ENCODE measurements at places on chromosomes 2 and 18.

GRCh38 chr2:217279556-217279955 is 419.7 kb upstream of the TNP1 start:
- no peak for DNase-seq

DNA sequence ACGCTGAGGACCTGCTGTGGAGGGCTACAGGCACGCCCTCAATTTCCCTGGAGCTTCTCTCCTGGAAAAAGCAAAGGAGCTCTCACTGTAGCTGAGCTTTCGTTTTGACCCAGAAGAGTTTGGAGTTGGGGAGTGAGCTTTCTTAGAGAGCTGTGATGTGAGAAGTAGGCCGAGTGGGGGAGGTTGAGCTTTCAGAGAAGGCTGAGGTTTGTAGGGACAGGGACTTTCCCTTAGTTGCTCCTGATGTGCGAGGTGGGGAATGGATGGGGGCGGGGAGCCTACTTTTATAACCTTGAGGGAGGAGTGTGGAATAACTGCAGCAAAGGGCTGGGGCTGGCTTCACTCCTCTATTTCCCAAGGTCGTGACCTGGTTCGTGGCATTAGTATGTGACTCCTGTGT is 47.1 kb downstream of the ZNF532 start:
- DNase-seq, result no peak

GRCh38 chr2:202824901-202825300 is 46.7 kb downstream of the ICA1L start:
- DNase-seq, result no peak

- DNase-seq, result no peak
These were observed 38.3 kb upstream of the GREB1L start for GRCh38 chr18:21203542-21204241.

DNA sequence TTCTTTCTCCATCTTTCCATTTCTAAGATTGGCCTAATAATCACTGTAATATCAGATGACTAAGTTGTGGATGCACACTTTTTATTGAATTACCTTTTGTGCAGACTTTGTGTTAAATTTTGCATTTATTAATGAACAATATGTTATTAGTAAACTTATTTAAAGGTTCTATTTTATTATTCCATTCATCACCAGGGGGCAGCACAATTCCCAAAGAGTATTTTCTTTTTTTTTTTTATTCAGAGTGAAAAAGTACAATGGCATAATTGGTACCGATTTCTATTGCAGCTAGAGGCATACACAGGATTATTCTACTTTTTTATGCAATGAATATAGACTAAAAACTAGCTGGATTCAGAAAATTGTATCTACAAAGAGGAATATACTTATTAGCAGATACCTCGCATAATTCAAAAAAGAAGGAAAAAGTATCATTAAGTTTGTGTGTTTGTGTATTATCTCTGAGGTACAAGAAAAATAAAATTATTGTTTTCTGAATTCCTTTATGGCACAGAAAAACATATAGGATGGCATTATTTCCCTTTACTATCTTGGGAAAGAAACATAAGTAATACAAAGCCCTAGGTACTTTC is 390.6 kb downstream of the ERBB4 start:
- DNase-seq, result no peak

DNA sequence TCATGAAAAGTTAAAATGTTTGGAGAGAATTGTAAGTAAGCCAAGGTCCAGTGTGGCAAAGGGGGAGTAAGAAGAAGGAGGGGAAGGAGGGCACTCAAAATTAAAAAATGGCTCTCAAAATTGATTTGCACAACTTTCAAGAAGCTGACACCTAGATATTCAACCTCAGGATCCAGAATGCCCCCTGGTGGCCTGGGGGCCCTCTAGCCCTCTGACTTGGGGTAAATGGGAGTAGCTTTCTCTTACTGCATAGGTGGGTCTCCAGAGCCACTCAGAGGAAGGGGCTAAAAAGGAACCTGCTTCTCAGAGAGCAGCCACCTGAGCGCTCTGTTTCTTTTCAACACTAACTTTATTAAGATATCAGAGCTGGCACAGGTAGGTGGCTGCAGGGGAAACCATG is 968.5 kb downstream of the BCL11A start:
- DNase-seq, result no peak

DNA sequence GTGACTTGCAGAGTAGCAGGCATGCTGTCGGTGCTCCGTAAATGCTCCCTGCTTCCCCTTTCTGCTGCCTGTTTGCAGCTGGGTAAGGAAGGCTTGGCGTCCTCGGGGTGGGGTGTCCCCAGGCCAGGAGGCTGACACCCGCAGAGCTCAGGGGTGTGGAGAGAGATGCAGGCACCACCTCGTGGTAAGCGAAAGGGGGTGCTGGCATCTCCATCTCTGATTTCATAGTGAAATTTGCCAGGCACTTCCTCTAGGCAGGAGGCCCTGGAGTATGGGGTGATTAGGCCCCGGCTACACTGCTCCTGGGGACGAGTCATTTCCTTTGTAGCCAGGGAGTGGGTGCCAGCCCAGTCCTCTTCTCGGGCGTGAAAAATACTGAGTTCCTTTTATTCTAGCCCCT is 160.4 kb downstream of the KLHL29 start:
- DNase-seq, result no peak

DNA sequence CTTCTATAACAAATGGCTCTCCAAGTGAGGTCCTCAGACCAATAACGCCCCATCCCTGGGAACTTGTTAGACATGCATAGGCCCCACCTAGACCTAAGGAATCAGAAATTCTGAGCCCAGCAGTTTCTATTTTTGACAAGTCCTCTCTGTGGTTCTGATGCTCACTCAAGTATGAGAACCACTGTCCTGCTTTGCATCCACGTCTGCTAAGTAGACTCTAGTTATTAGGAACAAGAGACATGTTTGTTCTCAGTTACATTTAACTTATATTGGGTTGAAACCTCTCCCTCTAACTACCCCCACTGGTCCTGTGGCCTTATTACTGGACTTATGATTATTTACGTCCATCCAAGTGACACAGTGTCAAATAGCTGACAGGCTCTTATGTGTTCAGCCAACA is 70.3 kb downstream of the TMEM17 start:
- no peak for DNase-seq

DNA sequence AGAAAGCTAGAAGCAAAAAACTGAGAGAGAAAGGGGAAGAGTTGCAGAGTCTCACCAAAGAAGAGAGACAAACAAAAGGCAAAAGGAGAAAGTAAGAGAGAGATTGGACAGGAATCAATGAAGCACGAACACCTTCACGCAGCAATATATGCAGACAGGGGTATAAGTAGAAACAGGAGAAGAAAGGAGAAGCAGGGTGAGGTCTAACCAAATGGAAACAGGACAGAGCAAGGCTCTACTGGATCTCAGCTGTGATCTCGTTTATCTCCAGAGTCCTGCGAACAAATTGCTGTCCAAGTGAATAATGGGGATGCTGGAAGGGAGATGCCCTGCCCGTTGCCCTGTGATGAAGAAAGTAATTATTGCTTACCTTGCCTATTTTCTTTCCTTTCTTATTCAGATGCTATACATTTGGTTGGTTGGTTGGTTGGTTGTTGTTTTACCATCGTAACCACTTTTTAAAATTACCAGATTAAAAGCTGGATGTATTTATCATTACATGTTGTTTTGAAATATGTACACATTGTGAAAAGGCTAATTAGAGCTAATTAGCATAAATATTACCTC is 34.0 kb downstream of the SP100 start:
- no peak for DNase-seq

GRCh38 chr2:69811591-69811990 is 17.9 kb upstream of the GMCL1 start:
- no peak for DNase-seq

- DNase-seq, result no peak
These were observed 268.1 kb upstream of the CXCR4 start for GRCh38 chr2:136386046-136386445.

DNA sequence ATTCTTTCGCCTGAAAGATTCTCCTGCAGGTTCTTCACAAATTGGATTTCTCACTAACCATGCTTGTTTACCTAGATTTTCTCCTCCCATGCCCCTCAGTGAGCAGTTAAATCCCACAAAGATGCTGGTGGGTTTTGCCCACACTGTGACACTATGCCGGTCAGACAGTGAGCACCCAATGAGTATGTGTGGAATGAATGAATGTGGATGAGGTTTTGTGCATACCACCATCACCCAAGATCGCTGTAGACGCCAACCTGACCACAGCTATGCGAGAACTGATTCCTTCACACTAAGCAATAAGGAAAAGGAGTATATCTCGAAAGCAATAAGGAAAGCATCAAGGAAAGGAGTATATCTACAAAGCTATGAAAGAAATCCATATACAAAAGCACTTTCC is 116.7 kb downstream of the PID1 start:
- DNase-seq, result no peak

DNA sequence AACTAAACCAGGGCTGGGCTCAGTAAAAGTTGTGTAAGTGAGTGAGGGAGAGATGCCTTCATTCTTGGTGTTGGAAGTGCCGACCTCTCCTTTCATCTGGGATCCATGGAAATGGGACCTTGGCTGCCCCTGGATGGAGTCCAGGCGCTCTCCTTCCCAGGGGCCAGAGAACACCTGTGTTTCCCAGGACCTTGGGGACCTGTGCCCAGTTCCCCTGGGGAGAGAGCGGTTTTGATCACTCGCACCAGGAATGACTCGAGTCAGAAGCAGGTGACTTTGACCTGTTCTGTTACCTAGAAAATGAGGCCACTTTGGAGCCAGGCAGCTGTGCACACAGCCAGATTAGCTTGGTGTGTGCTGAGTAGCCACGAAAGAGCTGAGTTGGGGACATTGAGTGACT is 97.3 kb downstream of the SH3BP4 start:
- DNase-seq, result no peak

DNA sequence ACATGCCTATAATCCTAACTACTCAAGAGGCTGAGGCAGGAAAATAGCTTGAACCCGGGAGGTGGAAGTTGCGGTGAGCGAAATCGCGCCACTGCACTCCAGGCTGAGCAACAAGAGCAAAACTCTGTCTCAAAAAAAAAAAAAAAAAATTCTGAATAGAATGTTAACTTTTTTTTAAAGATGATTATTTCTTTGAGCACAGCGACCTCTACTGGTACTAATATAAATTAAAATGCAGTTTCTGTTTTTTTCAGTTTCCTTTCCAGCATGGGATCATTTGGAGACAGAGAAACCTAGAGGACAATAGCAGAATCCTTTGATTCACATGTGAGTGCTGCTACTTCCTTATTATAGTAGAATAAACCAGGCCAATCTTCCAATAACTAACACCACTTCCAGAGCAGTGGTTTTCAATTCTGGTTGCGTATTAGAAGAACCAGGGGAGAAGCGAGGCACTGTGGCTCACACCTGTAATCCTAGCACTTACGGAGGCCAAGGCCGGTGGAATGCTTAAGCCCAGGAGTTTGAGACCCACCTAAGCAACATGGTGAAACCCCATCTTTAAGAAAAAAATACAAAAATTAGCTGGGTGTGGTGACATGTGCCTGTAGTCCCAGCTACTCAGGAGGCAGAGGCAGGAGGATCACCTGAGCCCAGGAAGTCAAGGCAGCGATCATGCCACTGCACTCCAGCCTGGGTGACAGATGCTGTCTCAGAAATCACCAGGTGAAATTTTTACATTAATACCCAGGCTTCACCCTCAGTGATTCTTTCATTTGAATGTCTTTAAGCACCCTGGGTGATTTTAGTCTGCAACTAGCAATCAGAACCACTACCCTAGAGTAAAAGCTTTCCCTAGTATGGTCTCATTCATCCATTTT is 10.1 kb downstream of the SRSF7 start:
- no peak for DNase-seq

DNA sequence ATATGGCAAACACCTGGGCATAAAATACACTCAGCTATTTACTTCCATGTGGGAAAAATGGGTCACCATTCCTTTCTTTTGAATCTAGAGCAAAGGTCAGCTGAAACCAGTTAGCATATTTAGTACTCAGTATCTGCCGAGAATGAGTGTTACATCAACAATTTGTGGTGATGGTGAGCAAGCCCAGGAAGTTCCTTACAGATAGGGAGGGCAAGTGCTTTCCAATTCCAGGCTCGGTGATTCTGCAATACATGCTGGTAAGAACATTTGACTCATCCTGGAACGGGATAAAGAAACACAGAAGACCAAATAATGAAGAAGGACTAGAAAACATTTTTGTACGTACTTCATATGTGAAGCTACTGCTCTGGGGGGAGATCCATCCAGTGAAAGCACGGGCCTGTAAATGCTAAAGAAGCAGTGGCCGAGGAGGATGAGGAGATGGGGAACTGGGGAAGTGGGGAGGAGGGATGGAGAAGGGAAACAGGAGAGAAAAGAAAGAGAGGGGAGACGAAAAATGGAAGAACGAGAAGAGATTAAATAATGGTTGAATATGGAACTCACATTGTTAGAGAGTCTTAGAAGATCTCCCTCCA is 251.9 kb downstream of the TTC32 start:
- DNase-seq, result no peak

- DNase-seq, result peak; percentile 96
These were observed at the start of gene CTNNA2 for GRCh38 chr2:79512442-79513401. Gene CTNNA2, plus strand, starts transcription at chr2:79513051.

DNA sequence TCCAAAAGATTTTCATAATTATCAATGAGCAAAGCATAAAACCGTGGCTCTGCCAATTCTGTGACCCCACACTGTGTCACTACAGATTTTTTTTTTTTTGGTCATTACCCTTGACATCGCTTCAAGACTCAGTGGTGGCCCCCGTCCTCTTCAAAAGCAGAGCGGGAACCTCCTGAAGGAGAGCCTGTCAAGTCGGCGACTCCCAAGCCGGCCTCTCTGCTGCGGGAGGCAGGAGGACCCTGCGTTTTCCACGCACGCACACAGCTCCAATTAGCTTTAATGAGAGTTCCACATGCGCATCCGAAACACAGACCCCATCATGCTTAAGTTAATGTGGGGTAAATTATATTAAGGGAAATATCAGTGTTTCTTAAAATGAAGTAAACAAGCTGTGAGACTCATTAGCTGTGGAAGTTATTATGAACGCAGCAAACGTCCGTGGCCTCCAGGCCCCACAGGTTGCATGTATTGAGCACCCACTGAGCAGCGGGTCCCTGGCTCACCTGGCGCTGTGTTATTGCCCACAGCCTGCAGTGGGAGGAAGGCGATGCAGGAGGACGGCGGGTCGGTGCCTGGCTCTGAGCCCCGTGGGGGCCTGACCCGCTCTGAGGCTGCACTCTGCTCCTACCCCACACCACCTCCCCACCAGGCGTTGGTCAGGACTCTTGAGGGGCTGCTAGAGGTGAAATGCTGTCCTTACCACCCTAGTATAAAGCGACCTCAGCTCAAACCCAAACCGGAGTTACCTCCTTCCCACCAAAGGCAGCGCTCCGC is 181.0 kb upstream of the SALL3 start:
- DNase-seq, result no peak

GRCh38 chr2:238696331-238696730 is 151.6 kb upstream of the TWIST2 start:
- DNase-seq, result no peak

DNA sequence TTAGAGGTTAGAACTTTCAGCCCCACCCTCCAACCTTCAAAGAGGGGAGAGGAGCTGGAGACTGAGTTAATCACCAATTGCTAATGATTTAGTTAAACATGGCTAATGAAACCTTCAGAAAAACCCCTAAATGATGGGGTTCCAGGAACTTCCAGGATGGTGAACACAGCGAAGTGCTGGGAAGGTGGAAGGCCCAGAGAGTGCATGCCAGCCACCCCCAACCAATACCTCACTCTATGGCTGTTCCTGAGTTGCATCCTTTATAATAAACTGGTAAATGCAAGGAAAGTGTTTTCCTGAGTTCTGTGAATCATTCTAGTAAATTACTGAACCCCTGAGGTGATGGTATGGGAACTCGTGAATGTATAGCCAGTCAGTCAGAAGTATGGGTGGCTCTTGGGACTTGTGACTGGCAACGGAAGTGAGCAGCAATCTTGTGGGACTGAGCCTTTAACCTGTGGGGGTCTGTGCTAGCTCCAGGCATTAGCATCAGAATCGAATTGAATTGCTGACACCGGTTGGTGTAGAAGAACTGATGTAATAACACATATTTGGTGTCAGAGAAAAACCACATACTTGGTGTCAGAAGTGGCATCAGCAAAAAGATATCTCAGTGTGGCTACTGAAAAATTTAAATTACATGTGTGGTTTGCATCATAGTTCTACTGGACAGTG is 37.4 kb downstream of the NPHP1 start:
- DNase-seq, result no peak
